Activated T-helper 9 cell treated with anti-CD3 and anti-CD28 coated beads, Interleukin-2, amount 50 U/mL, for 16 hours (primary cell): ENCODE measurements at places on chromosomes 7 and 10.

- DNase-seq = peak; percentile 79
Observed at GRCh38 chr10:110918269-110918642, 724 bp downstream of the BBIP1 start.

DNA sequence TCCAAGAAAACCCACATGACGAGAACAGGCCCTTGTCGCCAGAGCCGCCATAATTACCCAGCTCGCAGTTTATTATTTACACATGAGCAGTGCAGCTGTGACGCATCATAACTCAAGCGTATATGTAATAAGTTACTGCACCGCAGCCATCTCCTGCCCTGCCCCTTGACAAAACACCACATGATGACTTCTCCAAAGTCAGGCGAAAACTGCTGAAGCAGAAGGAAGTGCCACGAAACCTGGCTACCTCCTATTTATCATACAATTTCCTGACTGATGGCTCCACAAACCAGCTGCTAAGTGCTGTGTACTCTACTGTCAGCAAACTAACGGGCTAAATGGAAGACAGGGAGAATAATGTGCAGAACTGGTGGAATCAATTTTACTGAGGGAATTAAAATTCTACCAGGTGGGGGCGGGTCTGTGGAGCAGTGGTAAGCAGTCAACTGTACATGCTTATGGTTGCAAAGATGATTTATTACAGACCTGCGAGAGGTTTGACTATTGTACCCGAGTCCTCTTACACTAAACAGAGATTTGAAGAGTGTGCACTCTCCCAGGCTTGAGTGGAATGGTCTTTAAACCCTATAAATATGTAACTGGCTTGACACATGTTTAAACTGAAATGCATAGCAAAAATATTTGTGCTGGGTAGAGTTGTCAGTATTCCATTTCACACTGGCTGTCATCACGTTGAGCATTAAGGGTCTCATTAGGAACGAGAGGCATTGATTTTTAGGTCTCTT lies 156.0 kb downstream of the GLI3 start:
- DNase-seq = no peak

GRCh38 chr10:79123547-79123963 lies 54.8 kb downstream of the ZMIZ1 start:
- no peak for DNase-seq

DNA sequence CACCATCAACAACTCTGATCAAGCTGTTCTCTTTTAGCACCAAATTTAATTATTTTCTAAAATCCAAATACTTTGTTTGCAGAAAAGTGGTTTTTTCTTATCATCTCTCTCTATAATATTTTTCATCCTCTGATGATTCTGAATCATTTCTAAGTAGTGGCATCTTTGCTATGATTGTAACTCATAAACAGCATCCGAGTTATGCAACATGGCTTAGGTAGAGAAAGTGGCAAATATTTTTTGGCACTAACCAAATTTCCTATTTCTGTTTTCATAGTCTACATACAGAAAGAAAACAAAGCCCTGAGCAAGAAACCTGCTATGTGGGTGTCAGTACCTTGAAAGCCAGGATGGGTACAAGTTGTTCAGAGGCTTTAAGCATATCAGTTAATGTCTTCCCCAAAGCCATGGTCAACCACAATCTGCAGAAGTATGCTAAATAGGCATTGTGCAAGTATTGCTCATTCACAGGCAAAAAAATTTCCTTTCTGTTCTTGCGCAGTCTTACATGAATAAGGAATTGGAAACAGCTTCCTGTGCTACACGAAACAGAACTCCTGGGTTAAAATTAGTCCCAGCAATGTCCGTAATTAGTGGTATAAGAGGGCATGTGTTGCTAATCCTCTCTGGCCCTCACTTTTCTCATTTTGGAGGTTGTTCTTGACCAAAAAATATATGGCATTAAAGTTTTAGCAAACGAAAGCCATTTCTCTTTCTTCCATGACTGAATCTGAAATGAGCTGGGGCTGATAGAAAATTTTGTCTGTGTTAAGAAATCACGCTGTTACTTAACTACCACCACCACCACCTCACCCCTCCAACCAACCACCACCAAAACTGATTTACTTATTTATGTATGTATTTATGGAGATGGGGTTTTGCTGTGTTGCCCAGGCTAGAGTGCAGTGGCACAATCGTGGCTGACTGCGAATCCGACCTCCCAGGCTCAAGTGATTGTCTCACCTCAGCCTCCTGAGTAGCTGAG lies 325.6 kb upstream of the MAGI2 start:
- no peak for DNase-seq

DNA sequence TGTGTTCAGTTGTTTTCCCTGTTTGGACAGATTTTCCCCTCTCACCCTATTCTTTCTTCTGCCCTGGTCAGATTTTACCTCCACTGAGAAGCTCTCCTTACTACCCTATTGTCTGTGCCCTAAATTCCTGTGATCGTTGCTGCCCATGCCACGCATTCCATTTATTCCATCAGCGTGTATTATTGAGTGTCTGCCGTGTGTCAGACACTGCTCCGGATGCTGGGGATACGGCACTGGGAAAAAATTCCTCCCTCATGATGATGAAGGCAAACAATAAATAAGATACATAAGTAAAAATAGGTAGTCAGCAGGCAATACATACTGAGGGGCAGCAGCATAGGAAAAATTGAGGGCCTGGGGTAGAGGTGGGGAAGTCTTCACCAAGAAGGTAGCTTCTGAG lies 86.8 kb downstream of the FANK1 start:
- DNase-seq = no peak

GRCh38 chr10:115827231-115828009 lies 445.6 kb downstream of the GFRA1 start:
- DNase-seq = no peak

DNA sequence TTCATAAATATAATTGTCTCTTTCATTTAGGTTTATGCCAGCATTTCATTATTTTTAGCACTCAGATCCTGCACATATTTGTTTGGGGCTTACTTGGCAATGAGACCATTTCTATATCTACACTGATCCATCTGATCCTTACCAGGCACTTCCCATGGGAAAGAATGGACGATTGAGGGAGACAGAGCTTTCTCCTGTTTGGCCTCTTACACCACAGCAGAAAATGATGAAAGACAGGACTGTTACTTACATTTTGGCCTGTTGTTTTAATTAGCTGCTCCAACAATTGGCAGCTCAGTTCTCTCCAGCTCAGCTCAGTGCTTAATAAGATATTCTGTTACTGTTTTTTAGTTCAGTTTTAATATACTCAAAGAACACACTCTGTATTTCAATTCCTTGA lies 77.6 kb upstream of the RSU1 start:
- no peak for DNase-seq

DNA sequence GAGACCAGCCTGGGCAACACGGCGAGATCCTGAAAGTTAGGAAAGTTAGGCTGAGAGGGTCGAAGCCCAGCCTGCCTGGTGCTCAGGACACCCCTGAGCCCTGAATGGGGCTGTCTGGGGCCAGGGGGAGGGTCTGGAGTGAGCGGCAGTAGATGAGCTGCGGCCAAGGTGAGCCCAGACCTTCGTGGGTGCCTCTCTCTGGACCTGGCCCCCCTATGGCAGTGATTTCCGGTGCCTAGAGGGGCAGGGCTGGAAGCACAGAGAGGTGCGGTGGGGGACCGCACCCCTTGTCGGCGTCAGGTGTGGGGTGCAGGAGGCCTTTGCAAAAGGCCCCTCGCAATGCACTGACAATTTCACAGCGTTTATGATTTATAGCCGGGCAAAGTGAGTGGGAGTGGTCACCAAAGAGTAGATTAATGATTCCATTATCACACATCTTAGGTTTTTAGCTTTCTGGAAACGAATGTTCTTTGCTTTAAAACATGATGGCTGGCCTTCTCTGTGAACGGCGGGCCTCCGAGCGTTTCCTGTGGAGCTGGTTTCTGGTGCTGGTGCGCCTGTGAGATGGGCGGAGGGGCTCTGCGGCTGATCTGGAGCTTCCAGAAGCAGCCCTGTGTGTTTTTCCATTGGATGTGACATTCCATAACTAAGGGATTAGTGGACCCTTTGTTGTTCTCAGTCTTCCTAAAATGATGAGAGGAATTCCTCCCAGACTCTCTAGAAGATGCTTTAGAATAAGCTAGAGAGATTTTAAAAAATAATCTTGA lies 171.0 kb upstream of the ZNF32 start:
- DNase-seq = no peak

GRCh38 chr10:43698156-43698555 lies 49.5 kb upstream of the ZNF32 start:
- DNase-seq = no peak

- DNase-seq = no peak
Observed at GRCh38 chr7:362402-363096, 72.6 kb downstream of the FOXL3 start.

GRCh38 chr10:100811752-100812750 lies 66.7 kb downstream of the PAX2 start:
- DNase-seq = no peak

GRCh38 chr10:86363184-86363832 lies 3.3 kb downstream of the GRID1 start:
- DNase-seq = no peak

DNA sequence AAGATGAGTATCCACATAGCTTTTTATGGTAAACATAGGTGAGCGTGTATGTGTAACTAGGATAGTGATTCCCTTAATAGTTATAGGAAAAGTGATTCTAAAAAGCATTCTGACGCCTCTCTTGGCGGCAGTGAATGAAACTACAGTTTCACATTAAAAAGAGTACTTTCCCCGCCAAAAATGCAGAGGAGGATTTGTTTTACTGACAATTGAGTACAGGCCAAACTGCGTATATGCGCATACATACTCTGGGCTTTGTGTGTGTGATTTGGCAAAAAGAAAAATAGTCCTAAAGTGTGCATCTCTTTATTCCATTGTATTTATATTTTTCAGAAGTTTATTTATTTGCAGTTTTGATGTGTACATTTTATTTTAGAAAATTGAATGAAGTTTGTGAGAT lies 10.3 kb downstream of the CUL1 start:
- DNase-seq = no peak

DNA sequence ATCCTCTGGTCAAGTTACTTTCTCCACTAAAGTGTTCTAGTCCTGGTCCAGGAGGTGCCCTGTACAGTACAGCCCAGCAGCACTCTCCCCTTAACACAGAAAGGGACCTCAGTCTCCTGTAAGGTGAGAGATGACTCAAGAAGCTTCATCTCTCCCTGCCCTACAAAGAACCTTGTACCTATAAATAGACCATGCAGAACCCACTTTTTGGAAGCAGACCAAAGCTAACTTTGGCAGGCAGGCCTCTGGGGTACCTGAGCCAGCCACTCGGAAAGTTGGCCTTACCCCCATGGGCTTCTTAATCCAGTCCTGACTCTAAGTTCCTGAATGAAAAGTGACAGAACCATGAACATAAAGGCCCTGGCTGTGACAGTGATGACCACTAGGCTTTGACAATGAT lies 454.8 kb downstream of the KCNMA1 start:
- DNase-seq = no peak

DNA sequence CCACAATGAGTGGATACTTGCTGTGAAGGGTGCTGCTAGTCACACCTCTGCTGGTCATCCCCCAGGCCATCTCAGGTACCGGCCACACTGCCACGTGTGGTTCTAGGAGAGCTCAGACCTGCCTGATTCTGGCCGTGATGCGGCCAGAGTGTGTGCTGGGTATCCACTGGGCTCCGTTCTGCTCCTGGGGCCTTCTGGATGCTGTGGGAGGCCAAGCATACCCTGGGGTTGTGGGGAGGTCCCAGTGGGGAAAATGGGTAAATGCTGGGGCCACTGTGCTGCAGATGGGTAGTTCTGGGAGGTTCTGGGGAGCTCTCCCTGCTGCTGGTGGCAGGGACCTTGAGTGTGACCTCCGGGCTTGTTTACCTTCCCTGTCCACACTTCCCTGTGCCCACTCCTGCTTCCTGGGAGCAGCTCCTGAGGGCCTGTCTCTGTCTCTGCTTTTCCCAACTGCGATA lies 318.4 kb downstream of the GLRX3 start:
- DNase-seq = no peak

- DNase-seq = no peak
Observed at GRCh38 chr7:146830686-146831085, 714.1 kb downstream of the CNTNAP2 start.

DNA sequence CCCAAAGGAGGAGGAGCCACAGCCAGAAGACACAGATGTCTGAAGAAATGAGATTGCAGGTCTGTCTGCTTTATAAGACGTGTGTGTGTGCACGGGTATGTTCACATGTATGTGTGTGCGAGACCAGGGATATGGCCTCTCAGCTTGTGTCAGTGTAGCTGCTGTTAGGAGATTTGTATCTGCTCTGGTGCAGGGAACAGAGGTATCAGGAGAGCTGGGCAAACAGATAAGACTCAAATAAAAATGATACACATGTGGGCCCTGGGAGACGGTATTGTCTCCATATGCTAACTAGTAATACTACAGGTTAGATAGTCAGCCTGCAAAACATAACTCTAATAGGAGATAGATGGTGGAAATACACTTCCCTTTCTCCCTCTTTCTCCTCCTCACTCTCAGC lies 161.0 kb downstream of the PLXNA4 start:
- no peak for DNase-seq

GRCh38 chr10:112650588-112651030 lies 203.6 kb downstream of the VTI1A start:
- DNase-seq = no peak

- no peak for DNase-seq
Observed at GRCh38 chr7:120053390-120053961, 219.5 kb upstream of the KCND2 start.

GRCh38 chr10:95560278-95561176 lies 644 bp downstream of the SORBS1 start:
- DNase-seq = peak; percentile 21

DNA sequence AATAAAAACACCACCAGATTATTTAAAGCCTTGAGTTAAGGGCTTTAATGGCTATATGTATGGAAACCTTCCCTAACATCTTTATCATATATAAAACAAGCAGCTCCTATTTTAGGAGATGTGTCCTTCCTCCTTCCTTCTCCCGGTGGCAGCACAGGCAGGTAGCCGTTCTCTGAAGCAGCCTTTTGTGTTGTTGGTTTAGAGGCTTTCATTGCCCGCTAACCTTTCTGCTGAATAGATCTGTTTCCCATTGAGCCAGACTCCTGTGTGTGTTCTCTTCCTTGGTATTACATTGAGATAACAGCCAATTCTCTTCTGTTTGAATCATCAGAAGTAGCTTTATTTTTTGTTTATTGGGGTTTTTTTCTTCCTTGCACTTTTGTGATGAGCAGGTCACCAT lies 131.3 kb downstream of the CACNB2 start:
- DNase-seq = no peak

- DNase-seq = no peak
Observed at GRCh38 chr7:72493850-72494661, 81.9 kb upstream of the CALN1 start.

- no peak for DNase-seq
Observed at GRCh38 chr7:158072991-158073730, 514.5 kb downstream of the PTPRN2 start.

DNA sequence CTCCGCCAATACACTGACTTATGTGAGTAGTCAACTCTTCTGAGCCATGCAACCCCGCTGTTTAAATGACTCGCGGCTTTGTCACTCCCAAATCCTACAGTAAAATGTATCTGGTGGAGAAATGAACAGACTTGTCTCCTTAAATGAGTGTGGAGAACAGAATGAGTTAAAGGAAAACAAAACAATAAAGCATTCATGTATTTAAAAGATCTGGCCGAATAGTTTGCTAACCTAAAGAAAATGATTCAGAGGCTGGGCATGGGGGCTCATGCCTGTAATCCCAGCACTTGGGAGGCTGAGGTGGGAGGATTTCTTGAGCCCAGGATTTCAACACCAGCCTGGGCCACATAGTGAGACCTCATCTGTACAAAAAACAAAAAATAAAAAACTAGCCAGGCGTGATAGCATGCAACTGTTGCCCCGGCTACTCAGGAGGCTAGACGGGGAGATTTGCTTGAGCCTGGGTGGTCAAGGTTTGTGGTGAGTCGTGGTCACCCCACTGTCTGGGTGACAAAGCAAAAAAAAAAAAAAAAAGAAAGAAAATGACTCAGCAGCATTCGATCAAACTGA lies 86.5 kb upstream of the PFKP start:
- no peak for DNase-seq

GRCh38 chr7:118288098-118288497 lies 63.6 kb downstream of the ANKRD7 start:
- no peak for DNase-seq
